COLO829 (cell line): ENCODE measurements at places on chromosomes 13 and 19.

DNA sequence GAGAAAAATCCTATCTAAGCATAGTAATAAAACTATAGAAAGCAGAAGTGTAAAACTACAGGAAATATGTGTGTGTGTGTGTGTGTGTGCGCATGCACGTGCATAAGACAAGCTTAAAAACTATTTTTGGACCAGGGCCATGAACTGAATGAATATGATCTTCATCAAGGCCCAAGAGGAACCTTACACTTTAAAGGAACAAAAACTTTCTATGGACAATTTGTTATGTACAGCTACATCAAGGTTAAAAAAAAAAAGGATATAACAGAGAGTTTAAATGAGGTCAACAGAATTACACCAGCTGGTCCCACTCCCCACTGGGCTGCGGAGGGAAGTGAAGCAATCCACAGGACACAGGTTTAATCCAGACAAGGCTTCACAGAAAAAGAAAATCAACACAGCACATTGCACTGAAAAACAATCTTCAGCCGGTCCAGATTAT is 151.1 kb downstream of the LHFPL6 start:
- DNase-seq: no peak

DNA sequence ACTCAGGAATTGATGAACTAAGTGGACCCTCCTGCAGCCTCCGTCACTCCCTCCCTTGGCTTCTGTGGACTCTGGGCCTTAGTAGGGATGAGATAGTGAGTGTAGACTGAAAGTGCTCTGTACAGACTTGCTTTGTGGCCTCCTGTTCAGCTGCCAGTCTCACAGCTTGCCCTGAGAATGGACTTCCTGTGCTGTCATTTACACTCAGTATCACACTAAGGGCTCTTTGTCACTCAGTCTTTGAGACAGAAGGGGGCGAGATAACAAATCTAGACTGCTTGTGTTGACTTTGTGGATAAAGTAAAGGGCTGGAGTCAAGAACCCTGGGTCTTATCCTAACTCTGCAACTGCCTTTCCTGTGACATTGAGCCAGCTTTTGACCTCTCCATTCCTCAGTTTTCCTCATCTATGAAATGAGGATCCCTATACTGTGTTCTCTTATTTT is 21.0 kb upstream of the SPRY2 start:
- peak; percentile 56 for DNase-seq

- DNase-seq: no peak
These were observed 545.5 kb downstream of the UQCRFS1 start for GRCh38 chr19:28667348-28667977.

DNA sequence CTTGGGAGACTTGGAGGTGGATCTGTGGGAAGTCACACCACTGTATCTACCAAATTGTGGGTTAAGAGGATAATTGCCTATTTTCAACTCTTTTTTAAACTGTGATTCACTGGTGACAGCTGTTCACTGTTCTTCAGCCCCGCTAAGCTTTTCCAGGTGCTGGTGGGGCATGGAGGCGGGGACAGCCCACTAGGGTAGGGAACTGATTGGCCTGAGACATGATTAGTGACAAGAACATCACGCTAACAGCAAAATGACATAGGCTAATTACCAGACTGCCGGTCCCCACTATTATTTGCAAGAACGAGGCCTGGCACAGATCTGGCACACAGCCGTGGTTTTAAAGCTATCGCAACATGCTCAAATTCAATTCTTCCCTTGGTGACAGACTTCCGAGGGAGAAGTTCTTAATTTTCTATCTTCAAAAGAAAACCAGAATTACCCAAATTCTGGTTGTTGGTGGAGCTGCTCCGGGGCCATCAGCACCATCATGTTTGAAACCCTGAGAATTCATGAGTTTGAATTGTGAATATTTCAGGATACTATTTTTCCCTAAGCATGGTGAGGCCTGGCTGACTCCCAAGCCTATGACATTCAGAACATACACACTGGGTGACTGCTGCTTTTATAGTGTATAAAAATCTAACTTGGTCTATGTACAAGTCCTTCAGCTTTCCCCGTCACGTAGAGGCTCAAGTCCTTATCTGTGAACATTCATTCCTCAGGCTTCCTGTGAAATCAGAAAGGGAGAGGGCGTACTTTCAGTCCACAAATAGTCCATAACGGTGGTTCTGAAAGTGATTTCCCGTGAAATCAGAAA is 17.9 kb downstream of the DOCK9 start:
- DNase-seq: no peak

DNA sequence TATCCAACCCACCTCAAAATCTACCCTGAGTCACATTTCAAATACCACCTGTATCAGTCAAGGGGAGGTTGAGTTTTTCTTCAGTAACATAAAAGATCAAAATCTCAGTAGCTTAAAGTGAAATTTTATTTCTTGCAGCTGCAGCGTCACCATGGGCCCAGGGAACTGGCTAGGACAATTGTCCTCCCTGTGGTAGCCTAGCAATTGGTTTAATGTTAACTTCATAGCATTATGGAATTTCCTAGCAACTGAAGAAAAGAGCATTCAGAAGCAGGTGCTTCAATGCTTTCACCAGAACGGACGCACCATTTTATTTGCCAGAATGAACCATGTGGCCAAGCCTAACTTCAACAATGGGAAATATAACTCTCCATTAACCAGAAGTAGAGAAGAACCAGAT is 359.3 kb upstream of the TSHZ3 start:
- no peak for DNase-seq
